ENCODE measurements at places on chromosomes 2 and 18.

GRCh38 chr2:193845604-193846003 is 1650.9 kb upstream of the TMEFF2 start:
- no peak for DNase-seq

DNA sequence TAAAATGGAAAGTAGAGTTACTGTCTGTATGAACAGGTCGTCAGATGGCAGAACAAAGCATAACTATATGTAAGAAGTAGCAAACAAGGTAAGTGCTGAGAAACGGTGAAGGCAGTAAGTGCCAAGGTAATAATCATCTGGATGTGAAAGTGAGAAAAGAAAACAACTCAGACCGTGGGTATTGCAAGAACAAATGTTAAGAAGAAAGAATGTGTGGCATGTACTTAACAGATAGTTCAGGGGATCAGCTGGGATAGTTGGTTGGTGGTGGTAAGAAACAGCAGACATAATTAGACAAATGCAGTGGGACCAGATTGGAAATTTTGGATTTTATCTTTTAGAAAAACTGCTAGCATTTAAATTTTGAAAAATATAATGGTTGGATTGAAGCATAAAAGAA is 375.8 kb upstream of the NXPH2 start:
- no peak for DNase-seq

DNA sequence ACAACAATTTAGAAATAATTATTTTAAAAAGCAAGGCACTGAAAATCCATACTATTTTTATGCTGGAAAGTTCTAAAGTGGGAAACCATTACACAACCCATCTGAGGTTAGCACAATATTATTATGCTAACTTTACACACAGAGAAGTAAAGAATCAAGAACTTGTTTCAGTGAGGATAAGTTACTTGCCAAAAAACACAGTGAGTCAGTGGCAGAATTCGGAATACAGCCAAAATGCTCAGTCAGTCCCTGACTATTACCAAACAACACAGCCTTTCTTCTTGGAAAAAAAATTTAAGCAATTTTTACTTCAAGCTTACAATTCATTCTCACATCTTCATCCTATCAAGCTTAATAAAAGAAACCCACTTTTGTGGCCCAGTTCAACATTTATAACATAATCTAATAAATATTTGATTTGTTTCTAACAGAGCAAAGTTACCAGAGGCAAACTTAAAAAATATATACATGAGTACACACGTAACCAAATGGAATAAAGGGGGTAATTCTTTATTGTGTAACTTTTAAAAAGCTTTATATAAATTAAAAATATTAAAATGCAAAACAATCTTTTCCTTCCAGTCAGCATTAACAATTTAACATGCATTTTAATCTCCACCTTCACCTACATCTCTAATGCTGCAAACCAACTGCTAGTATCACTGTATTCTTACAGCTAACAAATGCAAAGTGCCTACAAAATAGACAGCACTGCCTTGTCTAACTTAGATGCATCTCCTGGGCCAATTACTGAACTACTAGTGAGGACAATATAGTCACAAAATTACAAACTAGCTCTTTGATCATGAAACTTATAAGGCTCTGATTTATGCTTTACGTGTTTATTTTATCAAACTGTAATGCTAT is 55.2 kb downstream of the CCDC88A start:
- DNase-seq: no peak

DNA sequence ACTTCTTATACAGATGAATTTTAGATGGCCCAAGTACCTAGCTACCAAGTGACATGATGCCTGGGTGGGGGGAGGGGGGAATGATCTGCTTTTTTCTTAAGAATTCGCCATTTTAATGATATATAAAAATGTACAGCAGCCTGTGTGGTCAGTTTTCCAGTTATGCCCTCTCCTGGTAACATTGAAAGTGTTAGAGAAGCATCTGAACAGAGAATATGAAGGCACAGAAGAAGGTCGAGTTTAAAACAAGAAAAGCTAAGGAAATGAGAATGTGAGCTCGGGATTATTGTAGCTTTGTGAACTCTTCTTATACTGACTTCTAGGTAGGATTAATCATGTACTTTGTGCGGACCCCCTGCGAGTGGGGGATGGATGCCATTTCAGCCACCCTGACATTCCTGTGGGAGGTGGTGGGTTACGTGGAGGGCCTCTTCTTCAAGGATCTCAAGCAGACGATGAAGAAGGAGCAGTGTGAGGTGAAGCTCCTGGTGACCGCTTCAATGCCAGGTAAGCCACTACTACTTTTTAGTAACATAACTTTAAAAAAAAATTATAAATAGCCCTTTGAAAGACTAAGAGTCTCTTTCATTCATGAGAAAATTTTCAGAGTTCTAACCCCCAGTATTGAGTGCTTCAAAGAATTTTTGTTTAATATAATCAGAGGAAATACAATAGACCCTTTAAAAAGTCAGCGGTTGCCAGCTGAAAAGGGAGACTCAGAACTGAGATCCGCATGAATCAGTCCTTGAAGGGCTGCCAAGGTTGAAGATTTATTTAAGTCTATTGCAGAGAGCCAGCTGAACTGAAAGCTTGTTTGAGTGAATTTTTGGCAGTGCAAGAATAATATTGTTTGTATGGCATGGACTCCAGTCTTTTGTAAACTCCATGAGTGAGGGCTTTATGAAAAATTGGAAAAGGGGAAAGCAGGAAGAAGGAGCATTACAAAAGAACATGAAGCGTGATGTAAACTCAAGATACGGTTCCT is 68.6 kb upstream of the RPE start:
- DNase-seq: no peak

DNA sequence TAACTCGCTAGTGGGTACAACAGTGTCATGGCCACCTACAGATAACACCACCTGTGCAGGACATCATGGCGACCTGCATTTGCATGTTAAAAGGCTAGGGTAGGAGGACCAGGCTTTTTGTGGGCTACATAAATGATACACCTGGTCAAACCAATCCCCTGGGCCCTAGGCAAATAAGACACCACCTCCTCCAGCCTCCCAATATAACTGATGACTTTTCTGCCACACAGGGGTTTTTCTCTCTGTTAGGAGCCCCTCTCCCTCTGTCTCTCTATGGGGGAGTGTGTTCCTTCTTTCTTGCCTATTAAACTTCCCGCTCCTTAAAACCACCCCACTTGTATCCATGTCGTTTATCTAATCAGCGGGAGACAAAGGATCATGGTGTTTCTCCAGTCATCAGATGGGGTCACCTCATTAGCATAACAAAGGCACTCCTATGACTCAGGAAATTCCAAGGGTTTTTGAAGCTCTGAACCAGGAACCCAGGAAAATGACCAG is 10.8 kb upstream of the BUB1 start:
- no peak for DNase-seq

GRCh38 chr2:24403168-24403831 is 43.0 kb upstream of the ITSN2 start:
- no peak for DNase-seq

- no peak for DNase-seq
Measured at GRCh38 chr18:55795101-55795669, 207.2 kb upstream of the TCF4 start.

DNA sequence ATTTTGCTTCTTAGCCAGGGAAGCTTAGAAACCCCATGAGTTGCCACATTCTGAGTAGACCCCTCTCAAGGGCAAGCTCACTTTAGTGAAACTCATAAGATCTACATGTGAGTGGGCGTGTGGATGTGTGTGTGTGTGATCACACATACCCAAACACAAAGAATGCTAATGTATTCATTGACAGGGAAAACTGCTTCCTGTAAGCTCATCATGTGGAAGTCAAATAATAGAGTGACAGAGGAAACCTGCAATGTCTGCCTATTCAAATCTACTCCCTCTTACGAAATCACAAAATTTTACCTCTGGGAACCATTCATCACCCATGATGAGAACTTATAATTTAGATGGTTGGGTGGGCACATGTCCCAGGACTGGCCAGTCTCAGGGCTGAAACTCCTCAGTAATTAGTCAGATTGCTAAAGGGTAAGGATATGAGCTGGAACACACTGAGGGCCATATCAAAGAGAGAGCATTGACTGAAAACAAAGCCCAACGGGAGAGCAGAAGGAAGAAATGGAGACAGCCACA is 94.5 kb upstream of the CCDC150 start:
- no peak for DNase-seq

DNA sequence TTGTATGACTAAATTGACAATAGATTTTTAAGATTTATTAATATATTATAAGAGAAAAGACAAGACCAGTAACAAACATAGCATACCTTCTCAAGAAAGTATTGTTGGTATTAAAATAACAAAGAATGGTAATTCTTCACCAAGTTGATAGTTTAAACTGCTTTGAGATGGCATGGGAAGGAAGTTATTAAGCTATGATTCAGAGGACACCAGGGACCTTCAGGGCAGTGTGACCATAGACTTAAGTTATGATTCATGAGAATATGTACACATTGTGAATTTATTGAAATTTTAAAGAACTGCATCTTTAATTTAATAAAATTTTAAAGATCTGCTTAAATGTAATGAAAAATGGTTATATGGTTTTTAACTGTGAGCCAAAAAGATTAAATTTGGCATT is 205.7 kb downstream of the DSEL start:
- no peak for DNase-seq

DNA sequence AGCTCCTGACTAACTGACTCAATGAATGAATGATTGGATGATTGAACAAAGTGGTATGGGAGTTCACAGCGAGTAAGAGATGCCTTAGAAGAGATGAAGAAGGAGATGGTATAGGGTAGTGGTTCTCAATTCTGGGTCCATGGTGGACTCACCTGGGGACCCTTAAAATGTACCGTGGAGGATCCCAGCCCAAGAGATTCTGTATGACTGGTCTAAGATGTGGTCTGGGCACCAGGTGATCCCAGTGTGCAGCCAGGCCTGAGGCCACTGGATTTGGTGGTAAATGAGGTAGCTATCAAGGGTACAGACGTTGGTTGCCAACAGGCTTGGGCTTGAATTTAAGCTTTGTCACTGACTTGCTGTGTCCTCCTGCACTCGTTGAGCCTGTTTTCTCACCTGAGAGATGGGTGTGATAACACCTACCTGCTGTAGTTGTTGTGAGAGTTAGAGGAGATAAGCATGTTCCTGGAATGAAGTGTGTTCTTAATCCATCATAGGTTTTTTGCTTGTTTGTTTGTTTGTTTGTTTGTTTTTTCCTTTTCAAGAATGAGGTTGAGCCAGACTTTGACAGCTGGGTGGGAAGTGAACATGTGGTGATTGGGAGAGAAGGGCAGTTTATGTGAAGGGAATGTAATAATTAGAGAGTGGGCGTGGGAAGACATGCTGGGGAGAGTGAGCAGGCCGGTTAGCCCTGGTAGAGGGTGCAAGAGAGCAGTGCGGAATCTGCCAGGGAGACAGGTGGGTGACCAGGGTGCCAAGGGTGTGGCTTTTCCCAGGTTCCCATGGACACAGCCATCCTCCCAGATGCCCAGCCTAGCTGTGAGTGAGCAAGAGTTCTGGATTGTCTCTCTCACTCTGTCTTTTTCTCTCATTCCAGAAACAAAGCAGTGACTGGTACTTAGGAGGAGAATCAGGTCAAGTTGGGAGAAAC is 31.4 kb upstream of the IL1B start:
- DNase-seq: no peak

DNA sequence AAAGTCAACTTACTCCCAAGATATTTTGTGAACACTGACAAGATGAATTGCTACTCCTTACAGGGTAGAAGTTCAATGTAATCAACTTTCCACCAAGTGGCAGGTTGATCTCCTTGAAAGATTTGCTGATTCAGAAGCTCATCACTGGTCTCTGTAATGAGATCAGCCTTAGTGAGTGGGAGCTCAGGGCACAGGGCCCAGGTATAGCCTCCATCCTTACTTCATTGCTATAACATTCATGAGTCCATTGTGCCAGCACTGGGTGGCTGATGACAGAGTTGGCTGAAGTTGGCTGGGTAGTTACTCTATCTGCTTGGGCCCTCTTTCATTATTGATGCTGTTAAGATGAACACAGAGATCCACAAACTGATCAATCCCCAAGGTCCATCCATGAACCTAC is 379.0 kb downstream of the IRS1 start:
- no peak for DNase-seq

DNA sequence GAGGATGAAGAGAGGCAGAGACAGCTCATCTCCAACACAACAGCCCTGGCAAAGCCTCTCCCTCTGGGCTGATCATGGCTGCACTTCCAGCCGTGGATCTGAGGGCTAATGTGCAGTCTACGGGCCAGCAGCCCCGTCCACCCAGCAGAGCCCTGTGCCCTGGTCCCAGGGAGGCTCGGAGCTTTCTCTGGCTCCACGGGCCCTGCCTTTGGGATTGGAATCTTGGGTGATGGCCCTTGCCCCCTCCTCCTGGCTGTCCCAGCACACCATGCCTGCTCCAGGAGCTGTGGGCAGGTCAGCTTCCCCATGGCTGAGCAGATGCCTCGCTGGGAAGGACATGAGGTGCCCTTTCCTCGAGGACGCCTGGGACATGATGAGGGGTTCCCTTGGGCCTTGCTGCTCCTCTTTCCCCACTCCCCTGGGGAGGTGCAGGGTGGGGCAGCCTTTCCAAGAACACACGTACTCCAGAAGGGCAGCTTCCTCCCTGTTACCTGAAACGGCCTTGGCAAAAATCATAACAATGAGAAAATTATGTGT is 66.9 kb downstream of the C18orf63 start:
- no peak for DNase-seq

DNA sequence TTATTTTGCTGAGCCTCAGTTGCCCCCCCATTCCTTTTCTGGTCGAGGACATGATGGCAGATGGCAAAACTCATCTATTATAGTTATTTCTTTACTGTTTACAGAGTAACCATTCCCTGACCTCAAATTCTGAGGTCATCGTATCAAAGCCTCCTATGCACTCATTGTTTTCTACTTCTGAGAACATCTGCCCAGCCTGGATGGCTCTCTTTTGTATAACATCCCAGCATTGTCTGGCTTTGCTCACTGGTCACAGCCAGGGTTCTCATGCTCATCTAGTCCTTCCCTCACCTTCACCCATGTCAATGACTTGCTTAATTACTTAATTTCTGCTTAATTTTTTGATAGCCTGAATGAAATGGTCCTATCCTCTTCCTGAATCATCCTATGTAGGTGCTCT is 472.1 kb downstream of the PARD3B start:
- no peak for DNase-seq

- no peak for DNase-seq
Measured at GRCh38 chr18:62744076-62744968, 29.0 kb downstream of the PHLPP1 start.

DNA sequence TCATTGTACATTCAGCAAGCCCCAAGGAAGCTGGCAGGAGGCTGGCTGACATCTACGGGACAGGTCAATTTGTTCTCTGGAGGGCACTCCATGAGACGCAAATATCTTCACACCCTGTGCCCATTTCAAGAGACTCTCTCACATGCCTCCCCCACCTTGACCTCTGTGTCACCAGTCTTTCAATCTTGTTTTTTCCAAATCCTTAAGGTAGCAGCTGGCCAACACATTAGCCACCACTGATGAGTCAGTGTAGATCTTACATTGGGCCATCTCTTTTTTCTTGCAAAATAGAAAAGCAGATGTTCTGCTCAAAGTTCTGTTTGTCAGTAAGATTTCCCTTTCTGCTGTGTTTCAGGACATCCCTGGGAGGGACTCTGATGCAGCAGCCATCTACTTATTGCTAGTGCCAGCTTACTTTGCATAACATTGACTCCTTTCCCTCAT is 1.7 kb upstream of the DPP4 start:
- DNase-seq: no peak
